Ecto neural progenitor cell (in vitro differentiated cells): ENCODE measurements at places on chromosomes 5 and 9.

- no peak for DNase-seq
These were observed 71.0 kb upstream of the SEMA6A start for GRCh38 chr5:116645627-116646026.

DNA sequence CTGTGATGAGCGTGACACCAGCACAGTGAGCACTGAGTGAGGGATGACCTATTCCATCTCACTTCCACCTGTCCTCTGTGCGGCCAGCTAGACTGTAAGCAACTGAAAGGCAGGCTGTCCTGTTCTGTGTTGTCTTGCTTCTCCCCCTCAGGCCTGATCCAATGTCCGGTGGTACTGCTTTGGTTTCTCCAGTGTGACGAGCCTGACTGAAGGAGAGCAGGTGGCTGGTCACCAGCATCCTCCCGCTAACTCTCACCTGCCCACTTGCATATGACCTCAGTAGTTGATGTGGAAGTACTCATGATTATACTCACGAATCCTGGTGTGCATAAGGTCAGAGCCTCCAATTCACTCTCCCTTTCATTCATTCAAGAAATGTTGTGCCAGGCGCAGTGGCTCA, 2.4 kb upstream of the SLC27A4 start:
- DNase-seq: no peak

GRCh38 chr5:179267071-179267670, 78.1 kb downstream of the ADAMTS2 start:
- DNase-seq: peak; percentile 49

- DNase-seq: no peak
These were observed 73.5 kb upstream of the PTGER4 start for GRCh38 chr5:40606077-40606765.

GRCh38 chr5:12354686-12355085, 450.4 kb upstream of the CTNND2 start:
- DNase-seq: no peak

DNA sequence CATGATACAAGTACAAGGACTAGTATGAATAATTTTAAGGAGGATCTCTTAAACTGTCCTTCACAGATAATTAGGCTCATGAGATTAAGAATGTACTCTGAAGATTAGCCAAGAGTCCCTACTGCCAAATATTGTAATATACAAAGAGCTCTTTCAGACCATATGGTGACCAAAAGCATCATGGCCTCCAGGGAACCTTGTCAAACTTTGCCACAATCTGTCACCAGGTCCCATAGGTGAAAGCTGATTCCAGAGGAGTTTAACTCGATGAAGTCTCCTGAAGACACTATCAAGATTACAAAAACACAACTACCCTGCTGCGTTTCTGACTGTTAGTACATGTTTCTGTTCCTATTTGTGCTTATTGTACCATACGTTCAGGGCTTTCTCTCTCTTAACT, 395.4 kb upstream of the ITGA1 start:
- no peak for DNase-seq

DNA sequence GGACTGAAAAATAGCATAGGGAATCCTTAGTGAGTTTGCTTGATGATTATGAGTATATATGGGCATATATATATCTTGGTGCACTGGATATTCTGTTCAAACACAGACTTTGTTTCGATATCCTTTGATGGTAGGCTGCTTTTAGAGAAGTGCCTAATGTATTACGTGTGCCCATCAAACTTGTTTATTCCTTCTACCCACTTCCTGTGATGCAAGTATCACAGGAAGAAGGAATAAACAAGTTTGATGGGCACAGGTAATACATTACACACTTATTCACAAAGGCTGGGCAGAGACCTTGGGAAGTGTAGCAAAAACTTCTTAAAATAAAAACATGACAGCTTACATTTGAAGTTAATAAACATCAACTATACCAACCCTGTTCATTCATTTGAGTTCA, 364.2 kb downstream of the CHSY3 start:
- no peak for DNase-seq

DNA sequence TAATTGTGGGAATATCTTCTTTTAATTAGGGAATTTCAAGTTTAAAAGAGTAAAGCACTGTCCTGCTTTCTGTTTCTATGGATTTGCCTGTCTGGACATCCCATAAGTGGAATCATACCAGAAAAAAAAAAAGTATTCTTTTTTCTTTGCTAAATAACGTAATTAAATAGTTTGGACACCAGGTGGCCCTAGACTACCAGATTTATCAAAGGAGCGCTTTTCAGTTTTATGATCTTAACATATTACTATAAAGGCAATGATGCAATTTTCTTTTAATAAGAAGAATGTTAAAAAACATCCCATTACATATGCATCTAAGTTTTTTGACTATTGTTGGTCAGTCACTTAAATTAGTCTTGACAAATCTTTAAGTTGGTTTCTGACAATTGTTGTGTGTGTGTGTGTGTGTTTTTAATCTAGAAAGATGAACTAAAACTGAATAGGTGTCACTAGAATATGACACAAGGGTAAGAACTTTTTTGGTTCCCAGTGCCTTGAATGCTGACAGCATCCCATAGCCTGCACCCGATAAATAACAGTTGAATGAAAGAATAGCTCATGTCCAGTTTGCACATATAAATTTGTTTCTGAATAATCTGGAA, 49.5 kb downstream of the C5orf22 start:
- DNase-seq: no peak

DNA sequence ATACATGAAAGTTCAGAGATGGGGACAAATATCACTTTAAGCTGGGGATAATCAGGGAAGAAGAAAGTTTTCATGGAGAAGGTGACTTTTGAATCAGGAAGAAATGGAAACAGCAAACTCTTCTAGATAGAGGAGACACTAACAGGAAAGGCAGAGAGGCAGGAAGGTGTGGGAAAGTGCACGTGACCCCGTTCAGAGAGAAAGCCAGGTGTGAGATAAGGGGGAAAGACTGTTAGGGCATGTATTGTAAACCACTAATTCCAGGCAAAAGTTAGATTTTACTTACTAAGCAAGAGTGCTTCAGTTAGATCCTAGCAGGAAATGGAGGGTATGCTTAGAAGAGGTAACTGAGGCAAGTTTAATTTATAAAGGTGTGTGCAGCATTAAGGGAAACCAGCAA, 58.5 kb downstream of the PDCD1LG2 start:
- no peak for DNase-seq

- no peak for DNase-seq
These were observed 75.4 kb upstream of the MAN2A1 start for GRCh38 chr5:109614301-109614700.

DNA sequence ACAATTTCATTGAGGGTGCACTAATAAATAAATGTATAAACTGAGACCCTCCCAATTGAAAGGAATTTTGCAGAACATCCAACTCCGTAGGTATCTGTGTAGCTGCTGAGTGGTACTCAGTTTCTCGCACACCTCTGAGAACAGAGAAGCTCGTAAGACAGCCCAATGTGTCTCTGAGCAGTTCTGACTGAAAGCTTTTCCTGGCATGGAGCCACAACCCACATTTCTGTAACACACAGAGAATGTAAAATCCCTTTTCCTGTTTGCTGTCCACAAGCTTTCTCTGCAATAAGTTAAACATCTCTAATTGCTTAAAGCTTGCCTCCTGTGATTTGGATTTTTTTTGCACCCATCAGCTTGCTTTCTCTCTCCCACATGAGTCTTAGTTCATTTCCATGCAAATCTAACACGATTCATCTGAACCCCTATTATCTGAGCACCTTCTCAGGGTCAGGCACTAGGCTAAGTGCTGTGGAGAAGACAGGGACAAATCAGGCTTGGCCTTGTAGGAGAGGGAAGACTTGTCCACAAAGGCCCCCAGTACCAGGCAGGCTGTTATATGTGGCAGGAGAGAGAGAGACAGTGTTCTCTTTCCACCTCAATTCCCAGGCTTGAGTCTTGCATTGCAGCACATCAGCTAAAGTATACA, 44.2 kb upstream of the COL15A1 start:
- peak; percentile 26 for DNase-seq

- DNase-seq: no peak
These were observed 235.2 kb upstream of the SLC24A2 start for GRCh38 chr9:20023961-20024571.

DNA sequence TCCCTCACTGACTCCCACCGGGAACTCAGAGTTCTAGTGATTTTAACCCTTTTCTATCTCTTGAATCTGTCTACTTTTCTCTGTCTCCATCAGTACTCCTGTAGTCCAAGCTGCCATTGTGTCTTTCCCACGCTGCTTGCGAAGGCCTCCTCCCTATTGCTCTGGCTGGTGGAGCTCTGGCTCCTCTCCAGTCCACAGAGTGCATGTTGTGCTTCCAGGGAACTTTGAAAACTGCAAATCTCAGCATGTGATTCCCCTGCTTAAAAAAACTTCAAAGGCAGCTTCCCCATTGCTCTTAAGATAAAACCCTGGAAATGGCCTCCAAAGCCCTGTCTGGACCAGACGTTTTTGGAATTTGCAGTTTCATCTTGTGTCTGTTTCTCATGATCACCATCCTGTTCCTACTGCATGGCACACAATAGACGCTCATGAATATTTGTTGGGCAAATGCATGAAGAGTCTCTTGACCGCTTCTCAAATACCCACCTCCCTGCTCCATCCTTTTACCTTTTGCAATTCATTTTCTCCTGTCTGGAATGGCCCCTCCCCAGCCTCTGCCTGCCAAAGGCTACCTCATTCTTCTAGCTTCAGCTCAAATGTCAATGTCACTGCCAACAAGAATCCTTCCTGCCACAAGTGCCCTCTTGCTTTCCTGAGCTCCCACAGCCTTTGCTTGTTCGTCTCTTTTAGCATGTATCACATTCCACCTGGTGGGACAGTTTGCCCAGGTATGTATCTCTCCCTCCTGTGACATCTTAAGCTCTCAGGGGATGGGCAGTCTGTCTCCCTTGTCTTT, 293.2 kb downstream of the ARHGAP26 start:
- DNase-seq: no peak

DNA sequence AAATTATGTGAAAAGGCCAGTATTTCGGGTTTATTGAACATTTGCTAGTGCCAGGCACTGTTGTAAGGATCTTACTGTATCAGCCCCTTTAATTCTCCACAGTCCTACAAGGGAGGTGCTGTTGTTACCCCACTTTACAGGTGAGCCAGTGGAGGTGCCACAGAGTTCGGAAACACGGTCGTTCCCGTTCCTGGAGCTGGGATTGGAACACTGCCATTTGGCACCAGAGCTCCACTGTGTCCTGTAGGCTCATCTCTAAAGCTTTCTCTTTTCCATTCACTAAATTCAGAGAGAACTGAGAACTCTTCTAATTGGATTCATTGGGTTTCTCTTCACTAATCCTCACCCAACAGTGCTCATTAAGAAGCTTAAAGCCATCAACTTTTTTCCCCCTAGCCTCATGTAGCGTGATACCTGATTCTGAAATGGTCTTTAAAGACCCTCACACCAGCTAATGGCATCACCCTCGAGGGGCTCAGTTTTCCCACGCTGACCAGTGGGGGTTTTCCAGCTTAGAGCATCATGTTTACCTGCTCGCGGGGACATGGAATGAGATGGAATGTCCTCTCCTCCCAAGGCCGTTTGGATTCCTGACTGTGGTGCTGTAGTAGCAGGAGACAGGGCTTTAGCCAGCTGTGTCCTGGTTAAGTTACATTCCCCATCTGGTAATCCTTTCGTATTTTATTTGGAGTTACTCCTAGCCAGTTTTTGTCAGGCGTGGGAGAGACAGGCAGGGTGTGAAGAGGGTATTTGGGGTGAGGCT, 5.8 kb downstream of the ERGIC1 start:
- DNase-seq: no peak

- DNase-seq: no peak
These were observed 274.4 kb upstream of the CLINT1 start for GRCh38 chr5:158133369-158133768.

- no peak for DNase-seq
These were observed 3.3 kb downstream of the SLC36A2 start for GRCh38 chr5:151344088-151344487.

GRCh38 chr5:56175488-56175887, 57.6 kb downstream of the ANKRD55 start:
- DNase-seq: no peak

DNA sequence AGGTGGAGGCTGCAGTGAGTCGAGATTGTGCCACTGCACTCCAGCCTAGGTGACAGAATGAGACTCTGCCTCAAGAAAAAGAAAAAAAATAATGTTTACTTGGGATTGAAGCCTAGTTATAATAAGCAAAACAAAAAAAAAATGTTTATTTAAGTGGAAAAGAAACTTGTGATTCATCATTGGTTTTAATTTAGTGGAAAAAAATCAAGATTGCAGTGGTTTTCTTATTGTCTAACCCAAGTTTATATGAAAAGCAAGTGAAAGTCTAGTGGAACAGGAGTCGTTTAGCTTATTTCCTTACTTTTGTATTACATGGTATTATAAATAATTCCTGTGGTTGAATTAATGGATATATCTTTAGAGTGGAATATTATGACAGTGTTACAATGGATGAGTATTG, 8.4 kb downstream of the CNOT8 start:
- no peak for DNase-seq

DNA sequence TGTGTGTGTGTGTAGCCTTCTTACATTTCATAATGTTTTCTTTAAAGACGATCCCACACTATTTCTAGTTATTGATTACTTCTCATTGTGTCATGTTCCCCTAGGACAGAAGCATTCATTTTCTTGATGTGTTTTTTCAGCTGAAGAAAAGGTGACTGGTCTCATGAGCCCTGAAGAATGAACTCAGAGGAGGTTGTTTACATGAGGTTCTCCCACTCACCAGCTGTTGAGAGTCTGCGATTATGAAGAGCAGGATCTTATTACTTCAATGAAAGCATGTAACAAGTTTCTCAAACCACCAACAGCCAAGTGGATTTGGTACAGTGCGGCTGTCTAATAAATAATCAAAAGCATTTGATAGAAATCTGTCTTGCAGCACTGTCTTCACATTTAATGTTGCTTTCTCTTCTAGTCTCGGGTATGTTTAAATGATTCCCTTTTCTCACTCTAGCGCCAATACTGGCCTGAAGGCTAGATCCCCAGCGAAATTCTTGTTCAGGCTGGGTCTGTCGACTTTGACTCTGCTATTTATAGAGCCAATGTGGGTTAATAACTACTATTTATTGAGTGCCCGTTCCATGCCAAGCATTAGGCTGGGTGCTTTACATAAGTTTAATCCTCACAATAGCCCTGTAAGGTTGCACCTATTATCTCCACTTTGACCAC, 9.6 kb upstream of the FSD1L start:
- no peak for DNase-seq

GRCh38 chr5:54234304-54234933, 76.0 kb downstream of the ARL15 start:
- no peak for DNase-seq

- no peak for DNase-seq
These were observed 708.1 kb upstream of the RGMB start for GRCh38 chr5:98065261-98065909.
